ENCODE measurements at places on chromosomes 12 and 14.

DNA sequence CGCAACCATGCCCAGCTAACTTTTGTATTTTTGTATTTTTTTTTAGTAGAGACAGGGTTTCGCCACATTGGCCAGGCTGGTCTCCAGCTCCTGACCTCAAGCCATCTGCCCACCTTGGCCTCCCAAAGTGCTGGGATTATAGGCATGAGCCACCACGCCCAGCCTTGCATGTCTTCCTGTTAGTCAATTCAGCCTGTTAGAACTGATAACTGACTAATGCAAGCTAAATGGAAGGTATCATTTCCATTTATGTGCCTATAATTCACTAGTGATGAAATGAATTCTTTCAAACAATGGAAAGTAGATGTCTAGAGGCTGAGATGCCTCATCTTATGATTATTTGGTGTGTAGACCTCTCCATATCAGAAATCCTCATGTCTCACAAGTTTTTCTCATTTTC lies 37.3 kb upstream of the DIP2B start:
- DNase-seq: no peak

GRCh38 chr14:86619726-86620125 lies 1089.8 kb downstream of the FLRT2 start:
- DNase-seq: no peak

DNA sequence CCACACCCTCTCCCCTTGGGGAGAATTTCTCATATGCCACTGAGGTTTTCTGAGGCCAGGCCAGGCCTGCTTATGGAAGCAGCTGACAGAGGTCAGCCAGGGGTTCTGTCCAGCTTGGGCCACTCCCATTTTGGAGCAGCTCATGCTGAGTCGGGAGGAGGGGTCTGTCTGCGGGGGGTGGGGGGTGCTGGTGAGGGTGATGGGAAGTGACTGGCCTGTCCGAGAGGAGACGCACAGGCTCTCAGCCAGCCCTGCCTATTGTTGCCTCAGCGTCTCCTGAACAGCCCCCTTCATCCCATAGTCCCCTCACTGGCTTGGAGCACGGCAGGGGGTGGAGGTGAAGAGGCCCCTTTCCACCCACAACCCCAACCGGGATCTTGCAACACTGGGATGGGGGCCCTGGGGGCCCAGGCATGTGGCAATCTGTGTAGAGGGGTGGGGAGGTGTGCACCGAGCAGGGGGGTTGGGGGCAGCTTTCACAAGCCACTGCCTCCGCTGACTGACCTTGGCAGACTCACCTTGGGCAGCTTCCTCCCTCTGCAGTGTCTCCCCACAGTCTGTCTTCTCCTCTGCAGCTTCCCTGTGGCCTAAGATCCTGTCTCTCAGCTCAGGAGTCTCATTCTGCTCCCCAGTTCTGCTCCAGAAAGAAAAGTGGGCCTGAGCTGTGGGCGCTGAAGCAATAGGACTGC lies 5.5 kb downstream of the CEBPE start:
- DNase-seq: no peak

DNA sequence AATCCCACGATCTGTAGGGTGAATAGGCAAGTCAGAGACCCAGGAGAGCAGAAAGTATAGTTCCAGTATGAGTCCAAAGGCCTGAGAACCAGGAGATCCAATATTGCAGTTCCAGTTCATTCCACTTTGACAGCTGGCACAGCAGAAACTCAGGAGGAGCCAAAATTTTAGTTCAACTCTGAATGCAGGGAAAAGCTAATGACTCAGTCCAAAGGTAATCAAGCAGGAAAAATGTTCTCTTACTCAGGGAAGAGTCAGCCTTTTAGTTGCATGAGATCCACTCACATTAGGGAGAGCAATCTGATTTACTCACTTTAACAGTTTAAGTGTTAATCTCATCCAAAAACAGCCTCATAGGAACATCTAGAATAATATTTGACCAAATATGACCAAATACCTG lies 130.2 kb upstream of the LRFN5 start:
- DNase-seq: no peak

DNA sequence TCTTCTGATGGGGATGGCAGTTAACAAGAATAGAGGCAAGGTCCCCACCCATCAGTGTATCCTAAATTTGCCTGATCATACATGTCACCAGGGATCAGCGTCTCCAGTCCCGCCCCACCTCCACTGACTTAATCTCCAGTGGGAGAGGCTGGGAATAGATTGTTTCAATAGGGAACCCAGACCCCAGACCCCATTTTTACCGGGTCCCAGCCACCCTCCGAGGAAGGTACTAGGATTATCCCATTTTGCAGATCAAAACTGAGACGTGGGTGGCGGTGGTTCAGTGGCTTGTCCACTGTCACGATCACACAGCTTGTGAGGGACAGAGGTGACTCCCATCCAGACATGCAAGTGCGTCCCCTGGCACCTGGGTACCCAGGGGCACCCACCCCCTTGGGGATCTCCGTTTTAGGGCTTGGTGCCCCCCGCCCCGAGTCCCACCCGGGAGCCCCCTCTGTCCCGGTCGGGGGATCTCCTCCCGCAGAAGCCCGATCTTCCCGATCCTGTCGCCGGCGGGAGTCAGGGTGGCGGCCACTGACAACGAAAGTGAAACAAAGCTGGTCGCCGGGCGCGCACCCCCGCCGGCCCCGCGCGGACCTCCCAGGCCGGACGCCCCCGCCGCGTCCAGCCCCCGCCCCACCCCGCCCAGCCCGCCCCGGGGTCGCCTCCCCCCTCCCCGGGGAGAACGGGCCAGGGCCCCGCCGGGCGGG lies 523 bp downstream of the WSB2 start:
- DNase-seq: peak; percentile 40

- no peak for DNase-seq
These were observed 59.5 kb downstream of the SMOC1 start for GRCh38 chr14:69938751-69939150.

DNA sequence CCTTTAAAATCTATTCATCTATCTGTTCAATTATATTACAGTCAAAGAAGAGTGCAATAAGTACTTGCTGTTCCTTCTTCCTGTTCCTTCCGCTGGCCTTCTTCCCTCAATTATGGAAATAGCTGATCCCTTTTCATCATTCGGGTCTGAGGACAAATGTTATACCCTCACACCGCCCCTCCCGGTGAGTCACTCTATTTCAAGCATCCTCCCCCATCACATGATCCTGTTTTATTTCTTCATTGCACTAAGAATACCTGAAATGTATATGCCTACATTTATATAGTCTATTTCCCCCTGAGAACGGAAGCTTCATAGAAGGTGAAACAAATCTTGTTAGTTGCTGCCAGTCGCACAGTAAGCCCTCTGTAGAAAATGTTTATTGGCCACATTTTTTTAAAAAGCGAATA lies 2.5 kb downstream of the SLC38A1 start:
- peak; percentile 46 for DNase-seq

- no peak for DNase-seq
These were observed 27.3 kb downstream of the SLC25A47 start for GRCh38 chr14:100350276-100350926.

DNA sequence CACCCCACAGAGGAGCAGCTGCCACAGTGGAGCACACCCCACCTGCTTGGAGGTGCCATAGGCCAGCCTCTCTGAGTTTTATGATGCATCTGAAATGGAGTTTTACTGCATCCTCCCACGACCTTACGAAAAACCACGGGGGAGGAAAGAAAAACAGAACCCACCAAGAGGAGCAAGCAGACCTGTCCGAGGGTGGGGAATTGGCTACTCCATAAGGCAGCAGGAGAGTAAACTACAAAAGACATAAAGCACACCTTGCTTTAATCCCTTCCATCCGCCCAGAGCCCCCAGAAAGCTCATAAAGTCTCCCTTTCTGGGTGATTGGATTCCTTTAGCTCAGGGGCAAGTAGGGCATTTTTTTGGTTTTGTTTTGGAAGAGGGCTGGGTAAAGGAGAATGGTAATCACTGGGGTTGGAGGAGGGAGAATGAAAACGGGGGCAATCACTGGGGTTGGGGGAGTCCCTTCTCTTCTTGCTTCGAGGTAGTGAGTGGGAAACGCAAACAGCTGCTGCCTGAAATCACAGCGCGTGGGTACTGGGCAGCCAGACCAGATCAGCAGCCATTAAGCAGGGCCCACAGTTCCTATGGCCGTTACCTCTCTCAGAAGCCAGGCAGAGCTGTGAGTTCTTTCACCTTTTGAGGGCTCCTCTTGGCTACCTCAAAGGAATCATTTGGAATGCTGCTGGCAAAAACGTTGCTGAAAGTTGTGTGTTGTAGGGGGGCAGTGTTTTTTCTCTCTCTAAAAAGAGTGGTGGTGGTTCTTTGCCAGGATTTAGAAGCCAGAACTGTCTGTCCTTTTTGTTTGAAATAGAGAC lies 433.6 kb downstream of the ZFP36L1 start:
- no peak for DNase-seq

DNA sequence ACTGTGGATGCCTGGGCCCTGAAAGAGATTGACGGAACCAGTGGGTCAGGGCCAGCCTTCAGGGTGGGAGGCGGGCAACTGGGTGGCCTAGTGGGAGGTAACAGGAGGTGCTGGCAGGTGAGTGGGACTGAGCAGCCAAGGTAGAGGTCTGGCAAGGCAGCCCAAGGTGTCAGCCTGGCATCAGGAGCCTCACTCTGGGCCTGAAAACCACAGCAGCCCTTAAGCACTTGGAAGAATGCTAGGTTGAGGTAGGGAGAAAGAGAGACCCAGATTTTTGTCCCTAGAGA lies 315.8 kb upstream of the PRICKLE1 start:
- DNase-seq: no peak

DNA sequence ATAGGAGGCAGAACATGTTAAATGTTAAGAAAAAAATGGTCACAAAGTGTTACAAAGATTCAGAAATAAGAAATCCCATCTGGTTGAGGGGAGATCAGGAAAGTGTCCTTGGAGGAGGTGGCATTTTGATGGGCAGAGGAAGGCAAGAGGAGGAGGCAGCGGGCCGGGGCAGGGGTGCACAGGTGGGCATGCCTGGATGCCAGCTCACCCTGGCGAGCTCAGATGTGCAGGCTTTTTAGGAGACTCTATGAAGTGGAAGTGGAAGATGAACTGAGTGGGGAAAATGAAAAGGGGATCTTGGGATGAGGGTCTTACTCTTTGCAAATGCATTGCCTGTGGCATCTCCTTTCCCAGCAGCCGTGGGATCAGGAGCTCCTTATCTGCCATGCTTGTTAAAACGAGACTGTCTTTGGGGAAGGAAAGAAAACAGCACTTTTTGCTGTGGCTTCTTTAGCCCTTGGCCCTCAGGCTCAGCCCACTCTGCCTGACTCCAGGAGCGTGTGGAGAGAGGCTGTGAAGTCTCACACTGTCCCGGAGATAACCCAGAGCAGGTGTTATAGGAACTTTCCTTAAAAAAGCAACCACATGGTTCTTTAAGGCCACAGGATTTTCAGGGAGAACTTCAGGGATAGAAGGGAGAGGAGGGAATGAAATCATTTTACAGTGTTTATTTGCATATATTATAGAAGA lies 62.6 kb downstream of the ELK3 start:
- no peak for DNase-seq

GRCh38 chr12:14369311-14369710 lies 3.8 kb downstream of the ATF7IP start:
- no peak for DNase-seq

GRCh38 chr14:25237845-25238244 lies 187.9 kb upstream of the STXBP6 start:
- no peak for DNase-seq

GRCh38 chr14:97458661-97459579 lies 661.7 kb downstream of the VRK1 start:
- DNase-seq: peak; percentile 76

DNA sequence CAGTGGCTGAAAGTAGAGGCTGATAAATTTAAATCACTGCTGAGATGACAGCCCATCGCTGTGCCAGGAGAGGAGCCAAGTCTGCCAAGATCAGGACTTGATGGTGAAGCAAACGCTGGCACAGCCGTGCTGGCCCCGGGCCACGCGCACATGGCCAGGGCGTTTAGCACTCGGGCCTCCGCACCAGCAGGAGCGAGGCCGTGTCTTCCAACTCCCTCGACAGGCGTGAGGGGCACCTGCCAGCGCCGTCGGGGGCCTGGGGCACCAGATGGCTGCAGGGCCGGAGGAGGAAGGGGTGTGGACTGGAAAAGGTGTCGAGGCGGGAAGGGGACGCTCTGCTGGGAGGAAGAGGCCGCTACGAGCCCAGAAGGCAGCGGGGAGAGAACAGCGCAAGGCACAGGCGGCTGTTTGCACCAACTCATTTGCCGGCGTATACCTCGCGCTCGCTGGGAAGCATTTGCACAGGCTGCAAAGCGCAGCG lies 29.5 kb downstream of the RIMBP2 start:
- DNase-seq: no peak

GRCh38 chr14:44897845-44898151 lies 63.9 kb downstream of the KLHL28 start:
- DNase-seq: no peak

- peak; percentile 67 for DNase-seq
These were observed 581 bp downstream of the PAPOLA start for GRCh38 chr14:96502621-96503305.

DNA sequence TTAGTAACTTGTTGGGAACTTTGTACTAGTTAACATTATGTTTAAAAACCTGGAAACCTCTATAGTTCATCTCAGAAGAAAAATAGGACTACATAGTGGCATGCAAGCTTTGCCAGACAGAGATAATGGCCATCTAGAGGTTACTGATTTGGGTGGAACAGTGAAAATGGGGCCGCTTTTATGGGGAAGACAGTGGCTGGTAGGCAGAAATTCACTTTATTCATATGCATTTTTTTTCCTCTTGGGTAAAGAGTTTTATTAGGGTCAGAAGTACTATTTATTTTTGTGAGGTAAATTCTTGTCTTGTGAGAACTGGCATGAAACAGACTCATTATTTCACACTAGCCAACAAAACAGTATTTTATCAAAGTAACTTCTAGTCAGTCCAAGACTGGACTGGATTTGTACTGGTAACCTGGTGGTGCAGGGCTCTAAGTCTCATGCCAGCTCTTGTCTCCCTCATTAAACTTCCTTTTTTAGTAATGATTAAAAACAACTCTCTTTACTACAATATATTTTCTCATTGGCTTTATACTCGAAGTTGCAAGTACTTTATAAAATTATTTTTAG lies 345.8 kb downstream of the RAD51B start:
- DNase-seq: no peak

GRCh38 chr14:28102001-28102400 lies 664.6 kb upstream of the FOXG1 start:
- DNase-seq: no peak

DNA sequence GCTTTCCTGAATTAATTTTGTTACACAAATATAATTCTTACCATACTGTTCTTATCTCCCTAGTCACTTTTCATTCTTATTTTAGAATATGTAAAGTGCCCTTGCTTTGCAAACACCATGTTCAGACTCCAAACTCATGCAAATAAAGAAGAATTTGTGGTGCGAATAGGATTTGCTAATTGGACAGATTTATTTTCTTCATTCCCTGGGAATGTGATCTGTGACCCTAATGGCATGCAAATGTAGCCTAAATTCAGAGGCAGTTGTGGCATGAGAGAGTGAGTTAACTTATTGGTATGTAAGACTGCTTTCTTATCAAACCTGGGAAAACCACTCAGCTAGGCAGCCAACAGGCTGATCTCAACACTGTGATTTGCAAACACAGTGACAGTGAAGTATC lies 10.0 kb downstream of the CAPZA3 start:
- no peak for DNase-seq
